ENCODE measurements at places on chromosomes 7 and 10. TPM values are rescaled to one million over a fixed set of nuclear protein-coding genes. Genes with fewer than 3 reads are reported as not detected.

- DNase-seq: no peak
These were observed 23.4 kb downstream of the RPP38 start for GRCh38 chr10:15120523-15120922.

GRCh38 chr10:44260286-44260928 is 124.5 kb downstream of the CXCL12 start:
- no peak for DNase-seq

GRCh38 chr7:138170298-138170697 is 94.0 kb downstream of the AKR1D1 start:
- no peak for DNase-seq

DNA sequence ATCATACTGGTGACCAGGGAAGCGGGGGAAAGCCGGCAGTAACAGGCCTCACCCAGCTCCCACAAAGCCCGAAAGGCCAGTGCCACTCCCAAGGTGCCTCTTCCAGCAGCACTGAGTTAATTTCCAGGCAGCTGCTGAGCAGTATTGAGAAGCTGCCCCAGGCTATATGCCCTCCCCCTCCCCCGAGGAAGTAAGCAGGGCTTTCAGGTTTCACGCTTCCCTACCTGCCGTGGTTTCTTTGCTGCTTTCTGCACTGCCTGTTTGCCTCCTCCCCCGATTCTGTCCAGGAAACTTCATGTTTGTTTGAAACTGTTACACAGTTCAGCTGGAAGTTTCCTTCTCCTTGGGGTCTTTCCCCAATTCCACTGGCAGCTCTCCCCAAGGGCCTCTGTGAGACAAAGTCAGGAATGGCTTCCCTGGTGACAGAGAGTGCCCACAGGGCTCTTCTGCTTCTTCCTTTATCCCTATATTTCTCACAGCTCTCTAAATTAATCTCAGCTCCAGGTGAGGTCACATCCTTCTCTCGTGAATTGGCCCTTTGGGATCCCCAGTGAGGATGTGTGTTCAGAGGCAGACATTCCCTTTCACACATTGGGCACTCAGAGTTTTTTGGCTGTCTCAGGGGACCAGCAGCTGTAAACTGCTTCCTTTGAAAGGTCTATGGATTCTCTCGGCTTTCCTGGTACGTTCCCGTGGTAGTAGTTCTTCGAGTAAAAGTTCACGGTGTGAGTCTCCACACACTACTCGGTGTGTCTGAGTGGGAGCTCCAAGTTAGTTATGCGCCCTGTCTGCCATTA is 19.4 kb downstream of the C1GALT1 start:
- DNase-seq: no peak

Gene CASD1
- 11.1 TPM for total RNA-seq

Gene LOXL4
- total RNA-seq: 18.5 TPM

Gene NFE2L3
- 1.9 TPM for total RNA-seq

Gene CHAT
- total RNA-seq: not detected

Gene MRPS24
- total RNA-seq: 73.5 TPM

Measured in liver (tissue), 10 donors.